ENCODE measurements at places on chromosomes 6 and 20.

- DNase-seq = no peak
Observed at GRCh38 chr6:25174678-25175077, 104.5 kb upstream of the CARMIL1 start.

GRCh38 chr20:34971561-34972235 is 16.0 kb downstream of the MYH7B start:
- no peak for DNase-seq

DNA sequence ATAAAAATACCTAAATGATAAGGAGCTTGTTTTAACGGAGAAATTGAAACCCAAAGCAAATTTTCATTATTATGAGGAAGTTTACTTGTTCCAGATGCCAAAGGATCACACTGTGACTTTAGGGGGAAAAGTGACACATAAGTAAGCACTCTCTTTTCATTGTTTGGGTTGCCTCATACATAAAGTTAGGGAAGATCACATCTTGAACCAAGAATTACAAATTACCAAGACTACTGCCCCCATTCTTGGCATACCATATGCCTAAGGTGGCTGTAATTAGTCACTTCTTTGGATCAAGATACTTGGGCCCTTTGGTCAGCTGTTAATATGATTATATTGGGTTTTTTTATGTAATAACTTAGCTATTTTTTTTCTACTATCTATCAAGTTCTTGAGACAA is 269.0 kb downstream of the COL12A1 start:
- no peak for DNase-seq

DNA sequence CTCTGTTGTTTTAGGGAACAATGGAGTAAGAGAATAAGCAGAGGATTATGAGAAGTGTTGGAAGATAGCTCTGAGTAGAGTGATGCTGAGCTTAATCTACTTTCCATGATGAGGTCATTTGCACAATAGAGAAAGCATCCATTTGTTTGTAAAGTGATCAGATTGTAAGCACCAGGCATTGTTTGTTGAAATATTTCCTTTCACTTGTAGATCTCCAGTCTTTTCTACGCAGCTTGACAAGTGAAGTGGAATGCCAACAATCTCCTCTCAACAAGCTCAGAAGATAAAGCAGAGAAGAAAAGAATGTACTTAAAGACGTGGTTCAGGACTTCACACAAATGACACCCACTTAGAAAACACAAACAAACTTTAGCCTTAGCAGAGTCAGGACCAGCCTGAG is 80.1 kb upstream of the MARCKS start:
- DNase-seq = no peak

DNA sequence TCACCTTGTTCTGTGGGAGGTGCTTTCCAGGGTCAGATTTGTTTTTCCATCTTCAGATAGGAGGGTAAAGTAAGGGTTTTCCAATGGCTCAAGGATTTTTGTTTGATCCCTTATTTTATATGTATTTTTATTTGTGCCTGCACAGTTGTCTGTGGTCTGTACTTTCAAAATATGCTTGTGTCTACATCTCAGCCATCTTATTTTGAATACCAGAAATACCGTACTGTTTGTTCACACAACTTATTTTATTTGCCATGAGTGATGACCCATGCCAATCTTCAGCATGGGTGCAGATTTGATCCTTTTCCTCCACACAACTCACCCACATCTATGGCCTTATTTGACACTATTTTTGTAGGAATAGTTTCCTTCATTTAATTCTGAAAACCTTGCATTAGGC is 72.2 kb upstream of the PTCHD4 start:
- no peak for DNase-seq

DNA sequence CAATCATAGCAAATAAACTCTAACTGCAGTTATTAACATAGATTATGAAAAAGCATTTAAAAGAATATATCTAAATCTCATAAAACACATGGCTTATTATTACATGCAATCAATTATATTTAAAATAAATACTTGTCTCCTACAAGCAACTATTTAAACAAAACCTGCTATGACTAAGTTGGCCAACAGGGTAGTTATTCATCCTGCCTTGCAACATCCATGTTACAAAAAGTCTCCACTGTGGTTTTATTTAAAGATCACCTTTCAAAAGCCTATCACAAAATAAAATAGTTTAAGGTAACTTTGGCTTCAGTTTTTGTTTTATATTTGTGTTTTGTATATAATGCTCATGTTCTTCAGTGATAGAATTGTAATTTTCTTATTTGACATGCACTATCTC is 1127.0 kb upstream of the MAP3K7 start:
- no peak for DNase-seq

DNA sequence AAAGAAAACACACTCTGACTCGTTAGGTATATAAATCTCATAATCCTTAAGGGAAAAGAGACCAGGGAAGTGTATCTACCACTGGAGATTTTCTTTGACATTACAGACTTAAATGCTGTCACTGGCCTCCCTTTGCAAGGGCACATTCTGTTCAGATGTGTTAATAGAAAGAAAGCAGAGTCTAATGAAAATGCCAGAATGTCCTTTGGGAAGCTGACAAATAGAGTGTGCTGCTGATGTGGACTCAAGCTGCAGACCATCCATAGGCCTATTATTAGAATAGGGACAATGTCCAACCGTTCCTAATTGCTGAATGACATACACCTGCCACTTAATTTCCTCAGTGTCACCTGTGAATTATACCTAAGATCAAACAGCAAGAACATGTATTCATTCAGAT is 41.2 kb downstream of the SLC35D3 start:
- no peak for DNase-seq
